NCI-H1105 treated with DMSO at 0.1 percent for 48 hours (cell line): ENCODE measurements at places on chromosomes 12 and 14.

GRCh38 chr12:118109088-118109487, 5.3 kb upstream of the VSIG10 start:
- DNase-seq = no peak

DNA sequence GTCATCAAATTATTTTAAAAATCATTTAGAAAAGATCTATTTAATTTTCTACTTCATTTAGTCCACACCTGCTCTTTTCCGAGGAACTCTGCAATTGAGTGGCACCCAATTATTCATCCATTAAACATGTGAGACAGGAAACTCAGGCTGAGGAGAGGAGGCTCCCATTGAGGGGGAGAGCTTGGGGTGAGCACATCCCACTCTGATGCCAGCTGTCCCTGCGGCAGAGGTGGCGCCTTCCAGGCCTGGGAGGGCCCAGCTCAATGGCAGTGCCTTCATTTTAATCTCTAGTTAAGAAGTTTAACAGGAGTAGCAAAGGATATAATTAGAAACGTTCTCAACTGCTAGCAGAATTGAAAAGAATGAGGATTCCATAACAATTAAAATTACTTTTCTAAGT, 92.0 kb downstream of the ITPR2 start:
- DNase-seq = peak; percentile 98

GRCh38 chr12:25713264-25713663, 160.2 kb upstream of the LMNTD1 start:
- no peak for DNase-seq

- DNase-seq = no peak
Measured at GRCh38 chr12:100942984-100943749, 148.6 kb downstream of the ANO4 start.

GRCh38 chr14:32197919-32198318, 3.9 kb upstream of the RNU6-7 start:
- DNase-seq = no peak

GRCh38 chr14:99168330-99168729, 103.7 kb downstream of the BCL11B start:
- no peak for DNase-seq

DNA sequence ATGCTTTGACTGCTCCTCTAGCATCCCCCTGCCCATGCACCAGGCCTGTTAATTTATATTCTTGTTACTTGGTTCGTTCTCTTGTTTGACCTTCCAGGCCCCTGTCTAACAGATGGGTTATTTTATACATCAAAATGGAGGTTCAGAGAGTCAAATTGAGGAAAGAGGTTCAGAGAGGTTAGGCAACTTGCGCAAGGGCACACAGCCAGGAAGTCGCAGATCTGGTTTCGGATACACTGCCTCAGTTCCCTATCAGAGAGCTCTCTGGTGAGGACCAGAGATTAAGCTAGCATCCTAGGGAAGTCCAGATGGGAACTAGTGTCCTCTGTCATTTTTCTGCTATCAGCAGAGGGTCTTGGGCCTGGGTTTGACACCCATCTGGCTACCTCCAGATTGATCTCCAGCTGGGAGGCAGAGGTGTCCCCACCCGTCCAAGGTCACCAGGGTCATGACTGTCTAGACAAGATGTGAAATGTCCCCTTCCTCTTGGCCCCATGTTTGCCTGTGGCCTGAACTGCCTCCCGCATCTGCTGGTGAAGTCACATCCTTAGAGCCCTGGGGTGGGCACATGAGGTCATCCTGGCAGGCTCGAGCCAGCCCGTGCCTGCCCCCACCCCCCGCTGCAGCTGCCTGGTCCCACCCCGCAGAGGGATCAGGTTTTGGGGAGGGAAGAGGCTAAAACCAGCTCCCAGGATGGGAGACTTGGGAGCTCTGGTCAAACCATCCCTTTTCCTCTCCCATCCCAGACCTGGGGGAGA, 84.3 kb upstream of the NCOR2 start:
- DNase-seq = no peak

- DNase-seq = no peak
Measured at GRCh38 chr12:57148469-57149244, 1.2 kb upstream of the LRP1-AS start.

DNA sequence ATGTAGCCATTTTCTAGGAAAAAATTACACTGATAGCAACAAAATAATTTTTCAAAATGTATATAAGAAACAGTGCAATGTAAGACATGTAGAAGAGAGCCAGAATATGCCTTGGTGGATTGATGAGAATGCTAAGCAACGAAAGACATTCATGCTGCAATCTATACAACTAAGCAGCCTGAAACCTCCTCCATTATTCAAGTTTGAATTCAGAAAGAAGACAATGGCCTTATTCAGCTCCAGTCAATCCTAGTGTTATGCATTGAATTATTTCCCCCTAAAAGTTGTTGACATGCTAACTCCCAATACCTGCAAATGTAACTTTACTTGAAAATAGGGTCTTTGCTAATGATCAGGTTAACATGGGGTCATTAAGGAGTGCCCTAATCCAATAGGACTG, 73.5 kb downstream of the BTG1 start:
- DNase-seq = no peak

DNA sequence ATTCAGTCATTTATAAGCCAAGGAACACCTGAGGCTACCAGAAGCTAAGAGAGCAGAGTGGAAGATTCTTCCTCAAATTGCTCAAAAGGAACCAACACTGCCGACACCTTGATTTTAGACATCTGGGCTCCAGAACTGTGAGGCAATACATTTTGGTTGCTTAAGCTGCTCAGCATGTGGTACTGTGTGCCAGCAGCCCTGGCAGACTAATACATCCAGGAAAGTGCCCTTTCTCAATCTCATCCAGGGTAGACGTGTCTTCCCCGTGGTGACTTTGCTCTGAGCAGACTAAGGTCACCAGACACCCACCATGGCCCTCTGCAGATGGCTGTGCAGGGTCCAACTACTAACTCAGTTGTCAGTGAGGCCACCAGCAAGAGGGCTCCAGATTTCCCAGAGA, 122.8 kb downstream of the VRK1 start:
- no peak for DNase-seq

DNA sequence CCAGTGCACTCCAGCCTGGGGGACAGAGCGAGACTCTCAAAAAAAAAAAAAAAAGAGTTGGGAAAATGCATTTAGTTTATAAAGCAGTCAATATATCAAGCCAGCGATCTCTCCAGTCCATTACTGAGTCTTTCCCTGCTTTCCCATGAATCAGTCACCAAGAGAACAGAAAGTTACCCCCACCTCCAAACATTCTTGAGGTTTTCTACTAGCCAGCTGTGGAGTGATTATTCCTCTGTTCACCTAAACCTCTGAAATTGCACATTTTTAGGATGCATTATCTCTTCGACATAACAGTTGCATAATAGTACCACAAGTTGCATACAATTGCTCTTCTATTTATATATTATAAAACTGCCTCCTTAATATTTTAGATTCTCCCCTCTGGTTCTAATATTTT, 134.8 kb upstream of the DIO3 start:
- no peak for DNase-seq

DNA sequence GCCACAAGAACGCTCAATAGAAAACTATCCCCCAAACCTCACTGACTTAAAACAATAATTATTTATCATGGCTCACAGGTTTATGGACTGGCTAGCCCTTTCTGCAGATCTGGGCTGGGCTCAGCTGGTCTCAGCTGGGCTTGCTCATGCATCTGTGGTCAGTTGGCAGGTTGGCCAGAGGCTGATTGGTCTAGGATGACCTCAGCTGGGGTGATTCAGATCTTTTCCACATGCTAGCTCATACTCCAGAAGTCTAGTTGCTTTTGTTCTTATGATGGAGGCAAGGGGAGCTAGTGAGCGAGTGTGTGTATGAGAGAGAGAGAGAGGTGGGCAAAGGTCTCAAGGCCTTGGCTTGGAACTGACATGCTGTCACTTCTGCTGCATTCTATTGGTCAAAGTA, 181.2 kb upstream of the NRXN3 start:
- no peak for DNase-seq

DNA sequence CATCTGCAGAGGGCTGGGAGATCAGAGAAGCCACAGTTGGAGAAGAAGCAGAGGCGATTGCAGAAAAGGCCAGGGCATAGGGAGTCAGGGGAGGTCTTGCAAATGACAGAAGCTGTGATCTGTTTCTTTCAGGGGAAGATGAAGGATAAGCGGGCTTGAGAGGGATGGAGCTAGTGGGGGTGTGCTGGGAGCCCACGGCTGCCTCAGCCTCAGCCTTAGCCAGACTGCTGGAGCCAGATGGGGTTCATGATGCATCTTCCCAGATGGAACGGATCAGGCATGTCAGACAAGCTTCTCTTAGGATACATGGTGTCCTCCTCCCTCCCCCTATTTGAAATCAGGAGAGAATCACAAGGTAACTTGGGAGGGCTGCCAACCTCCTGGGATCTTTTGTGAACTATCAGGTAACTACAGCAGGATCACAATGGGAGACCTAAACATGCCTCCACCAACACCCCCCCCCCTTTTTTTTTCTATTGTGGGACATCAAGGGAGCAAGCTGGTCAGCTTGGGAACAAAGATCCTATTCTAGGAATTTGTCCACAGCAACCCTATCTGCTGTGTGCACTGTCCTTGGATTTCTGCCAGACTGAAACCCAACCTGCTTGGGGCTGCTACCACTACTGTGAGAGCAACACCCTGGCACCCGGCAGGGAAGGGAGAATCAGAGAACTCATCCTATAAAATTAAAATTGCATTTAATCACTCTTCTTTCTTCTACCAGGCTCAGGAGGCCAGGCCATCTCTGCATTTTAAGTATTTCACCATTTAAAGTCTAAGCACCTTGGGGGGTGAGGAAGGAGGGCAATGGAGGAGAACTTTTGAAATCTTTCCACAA, 10.7 kb upstream of the ATP2A2 start:
- peak; percentile 74 for DNase-seq

- DNase-seq = peak; percentile 57
Measured at GRCh38 chr12:88142610-88142991, 494 bp downstream of the TMTC3 start.

DNA sequence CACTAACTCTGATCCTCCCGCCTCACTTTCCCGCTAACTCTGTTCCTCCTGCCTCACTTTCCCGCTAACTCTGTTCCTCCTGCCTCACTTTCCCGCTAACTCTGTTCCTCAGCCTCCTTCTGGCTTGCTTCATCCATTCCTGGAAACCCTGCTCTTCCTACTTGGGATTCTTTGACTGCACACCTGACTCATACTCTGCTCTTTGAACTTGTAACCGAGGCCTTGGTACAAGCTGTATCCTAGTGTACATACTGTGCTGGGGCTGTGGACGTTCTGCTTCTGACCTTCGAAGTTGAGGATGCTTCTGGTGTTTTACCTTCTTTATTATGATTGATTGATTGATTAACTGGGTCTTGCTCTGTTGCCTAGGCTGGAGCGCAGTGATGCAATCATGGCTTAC, 63.2 kb upstream of the RD3L start:
- no peak for DNase-seq

DNA sequence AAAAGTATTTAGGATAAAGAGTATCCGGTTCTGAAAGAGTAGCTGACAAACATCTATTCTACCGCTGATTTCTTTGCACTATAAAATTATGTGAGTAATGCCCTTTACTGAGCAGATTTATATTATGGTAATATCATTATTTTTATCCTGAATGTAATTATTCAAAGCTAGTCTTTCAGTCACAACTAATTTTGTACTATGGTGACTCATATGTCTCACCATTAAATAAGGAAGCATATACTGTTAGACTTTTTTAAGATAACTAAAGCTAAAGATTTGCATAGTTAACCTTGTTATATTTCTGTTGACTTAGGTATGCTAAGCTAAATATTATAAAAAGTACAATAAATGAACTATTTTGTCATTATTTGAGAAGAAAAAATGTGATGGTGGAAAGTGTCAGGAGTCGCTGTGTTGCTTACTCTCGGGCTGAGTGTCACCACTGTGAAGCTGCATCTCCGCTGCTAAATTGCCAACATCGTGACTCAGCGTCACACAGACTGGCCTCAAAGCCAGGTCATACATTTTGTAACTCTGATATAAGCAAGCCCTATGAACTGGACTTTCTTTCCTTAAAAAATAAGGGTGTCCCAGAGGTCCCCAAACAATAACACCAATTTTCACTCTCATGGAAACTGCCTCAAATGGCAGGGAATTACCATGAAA, 69.1 kb upstream of the SSTR1 start:
- no peak for DNase-seq

- DNase-seq = no peak
Measured at GRCh38 chr12:118398940-118399339, 22.6 kb downstream of the SUDS3 start.

GRCh38 chr14:28759653-28760313, 6.8 kb upstream of the FOXG1 start:
- DNase-seq = no peak

GRCh38 chr14:92684801-92685560, 63.4 kb downstream of the LGMN start:
- DNase-seq = no peak

- peak; percentile 19 for DNase-seq
Measured at GRCh38 chr12:14417715-14418114, 52.2 kb downstream of the ATF7IP start.

GRCh38 chr14:104975481-104976197, 2.5 kb downstream of the AHNAK2 start:
- DNase-seq = no peak

GRCh38 chr12:116319898-116320621, 42.6 kb upstream of the MED13L start:
- peak; percentile 40 for DNase-seq

GRCh38 chr12:1974812-1975211, 29.4 kb downstream of the DCP1B start:
- no peak for DNase-seq

DNA sequence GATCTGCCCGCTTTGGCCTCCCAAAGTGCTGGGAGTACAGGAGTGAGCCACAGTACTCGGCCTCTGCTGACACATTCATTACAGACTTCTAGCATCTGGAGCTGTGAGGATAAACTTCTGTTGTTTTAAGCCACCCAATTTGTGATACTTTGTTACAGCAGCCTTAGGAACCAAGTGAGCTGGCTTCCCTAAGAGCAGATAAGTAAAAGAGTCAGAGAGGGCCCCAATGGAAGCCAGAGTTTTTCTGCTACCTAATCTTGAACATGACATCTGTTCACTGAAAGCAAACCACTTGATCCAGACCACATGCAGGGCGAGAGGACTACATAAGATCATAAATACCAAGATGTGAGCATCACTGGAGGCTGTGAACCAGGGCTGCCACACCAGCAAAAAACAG, 3.7 kb upstream of the MAPKAPK5 start:
- no peak for DNase-seq

- DNase-seq = no peak
Measured at GRCh38 chr14:50835280-50835679, 4.3 kb upstream of the NIN start.

GRCh38 chr12:75695926-75696325, 184.5 kb upstream of the KRR1 start:
- no peak for DNase-seq

GRCh38 chr12:25056011-25056410, 107.1 kb upstream of the BCAT1 start:
- DNase-seq = no peak

- DNase-seq = no peak
Measured at GRCh38 chr12:85016413-85016812, 19.7 kb downstream of the TSPAN19 start.
